ENCODE measurements at places on chromosomes 1 and 21. TPM values are rescaled to one million over a fixed set of nuclear protein-coding genes. Genes with fewer than 3 reads are reported as not detected.

The PTPRF gene
- total RNA-seq = 109 TPM

The TMEM79 gene
- total RNA-seq = 2.3 TPM

The INKA2 gene
- total RNA-seq = 4.4 TPM

The THEMIS2 gene
- total RNA-seq = 18.1 TPM

The HRNR gene
- total RNA-seq = not detected

The S100B gene
- total RNA-seq = not detected

The CALML6 gene
- total RNA-seq = not detected

The KCND3 gene
- 0.07 TPM for total RNA-seq

The LTN1 gene
- total RNA-seq = 14.4 TPM

The CXADR gene
- total RNA-seq = 3.1 TPM

The ATP6V1G3 gene
- total RNA-seq = not detected

The NBPF10 gene
- 0.13 TPM for total RNA-seq

The TMEM82 gene
- total RNA-seq = not detected

The CLIC6 gene
- total RNA-seq = not detected

The KRTAP11-1 gene
- total RNA-seq = not detected

The NENF gene
- total RNA-seq = 34.8 TPM

The GBP7 gene
- not detected for total RNA-seq

The PGLYRP4 gene
- not detected for total RNA-seq

The DNASE2B gene
- not detected for total RNA-seq

The ZNF593OS gene
- not detected for total RNA-seq

The FCER1G gene
- total RNA-seq = not detected

The IFI44L gene
- 37.1 TPM for total RNA-seq

The GPR25 gene
- total RNA-seq = not detected

The RXFP4 gene
- total RNA-seq = not detected

The RUNX3 gene
- total RNA-seq = not detected

The SPRR1B gene
- not detected for total RNA-seq

The SPRR4 gene
- total RNA-seq = not detected

The HSD3B1 gene
- total RNA-seq = not detected

The DYNLT5 gene
- total RNA-seq = 1.4 TPM

The FNDC10 gene
- 2.1 TPM for total RNA-seq

The OXCT2 gene
- 2.7 TPM for total RNA-seq

The KTI12 gene
- 17.3 TPM for total RNA-seq

The CASZ1 gene
- total RNA-seq = 3.6 TPM

The LAMC1 gene
- total RNA-seq = 383 TPM

The CD48 gene
- not detected for total RNA-seq

The KCNAB2 gene
- total RNA-seq = 0.69 TPM

The AMPD1 gene
- total RNA-seq = not detected

The KIF17 gene
- total RNA-seq = 25.2 TPM

The GJA9 gene
- total RNA-seq = not detected

The ANKRD45 gene
- total RNA-seq = not detected

The GDAP2 gene
- 11.0 TPM for total RNA-seq

The PTGER3 gene
- not detected for total RNA-seq

The NME7 gene
- 32.2 TPM for total RNA-seq

The RAD54L gene
- total RNA-seq = 10.8 TPM

The TMEM35B gene
- 37.3 TPM for total RNA-seq

The RAP1A gene
- 35.0 TPM for total RNA-seq

The IGSF9 gene
- not detected for total RNA-seq

The C1orf87 gene
- total RNA-seq = not detected

The NPPA gene
- total RNA-seq = not detected

Measured in mammary microvascular endothelial cell (primary cell).